ENCODE measurements at places on chromosomes 3 and 15. TPM values are rescaled to one million over a fixed set of nuclear protein-coding genes. Genes with fewer than 3 reads are reported as not detected.
A peak's percentile ranks its signal among the peaks of the same experiment; 100 is the strongest.

The EIF4G1 gene
- total RNA-seq, result 295 TPM

GRCh38 chr3:171687581-171687980 is 122.7 kb downstream of the PLD1 start:
- no peak for DNase-seq

DNA sequence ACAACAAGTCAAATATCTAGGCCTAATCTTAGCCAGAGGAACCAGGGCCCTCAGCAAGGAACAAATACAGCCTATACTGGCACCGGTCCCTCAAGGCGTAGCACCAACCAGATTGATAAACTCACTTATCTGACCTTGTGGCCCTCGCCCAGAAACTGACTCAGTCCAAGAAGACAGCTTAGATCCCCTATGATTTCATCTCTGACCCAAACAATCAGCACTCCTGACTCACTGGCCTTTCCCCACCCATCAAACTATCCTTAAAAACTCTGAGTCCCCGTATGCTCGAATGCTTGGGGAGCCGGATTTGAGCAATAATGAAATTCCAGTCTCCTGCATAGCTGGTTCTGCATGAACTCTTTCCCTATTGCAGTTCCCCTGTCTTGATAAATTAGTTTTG is 1.6 kb upstream of the SORD start:
- DNase-seq, result peak; percentile 37

GRCh38 chr3:88133711-88134263 is 16.0 kb upstream of the C3orf38 start:
- DNase-seq, result no peak

GRCh38 chr3:101095693-101096430 is 102.6 kb upstream of the ABI3BP start:
- DNase-seq, result no peak

DNA sequence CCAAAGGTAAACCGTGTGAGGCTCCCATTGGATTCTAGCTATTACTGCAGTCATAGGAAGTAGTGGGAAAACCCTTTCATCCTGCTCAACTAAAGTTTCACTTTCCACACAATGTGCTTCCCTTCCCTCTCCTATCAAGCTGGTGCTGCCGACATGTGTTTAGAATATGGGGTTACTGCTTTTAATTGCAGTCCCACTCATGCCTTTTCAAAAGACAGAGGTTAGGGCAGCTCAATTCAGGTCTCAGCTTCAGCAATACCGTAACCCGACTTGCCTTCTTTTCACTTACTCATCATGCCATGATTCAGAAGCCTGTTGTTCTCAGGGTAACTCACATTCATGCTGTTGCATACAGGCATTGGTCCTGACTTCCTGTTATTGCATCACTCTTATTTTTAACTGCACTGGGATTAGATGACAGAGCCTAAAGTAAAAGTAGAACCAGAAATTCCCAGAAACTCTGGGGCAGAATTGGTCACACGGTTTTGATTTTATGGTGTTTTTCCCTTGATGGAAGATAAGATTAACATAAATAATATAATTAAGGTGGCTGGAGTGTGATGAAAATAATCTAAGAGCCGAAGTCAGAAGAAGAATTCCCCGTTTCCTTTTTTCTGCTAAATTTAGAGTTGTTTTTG is 45.7 kb downstream of the C2CD4B start:
- no peak for DNase-seq

The RASSF1 gene
- total RNA-seq, result 52.2 TPM

The NTRK3 gene
- 24.6 TPM for total RNA-seq

DNA sequence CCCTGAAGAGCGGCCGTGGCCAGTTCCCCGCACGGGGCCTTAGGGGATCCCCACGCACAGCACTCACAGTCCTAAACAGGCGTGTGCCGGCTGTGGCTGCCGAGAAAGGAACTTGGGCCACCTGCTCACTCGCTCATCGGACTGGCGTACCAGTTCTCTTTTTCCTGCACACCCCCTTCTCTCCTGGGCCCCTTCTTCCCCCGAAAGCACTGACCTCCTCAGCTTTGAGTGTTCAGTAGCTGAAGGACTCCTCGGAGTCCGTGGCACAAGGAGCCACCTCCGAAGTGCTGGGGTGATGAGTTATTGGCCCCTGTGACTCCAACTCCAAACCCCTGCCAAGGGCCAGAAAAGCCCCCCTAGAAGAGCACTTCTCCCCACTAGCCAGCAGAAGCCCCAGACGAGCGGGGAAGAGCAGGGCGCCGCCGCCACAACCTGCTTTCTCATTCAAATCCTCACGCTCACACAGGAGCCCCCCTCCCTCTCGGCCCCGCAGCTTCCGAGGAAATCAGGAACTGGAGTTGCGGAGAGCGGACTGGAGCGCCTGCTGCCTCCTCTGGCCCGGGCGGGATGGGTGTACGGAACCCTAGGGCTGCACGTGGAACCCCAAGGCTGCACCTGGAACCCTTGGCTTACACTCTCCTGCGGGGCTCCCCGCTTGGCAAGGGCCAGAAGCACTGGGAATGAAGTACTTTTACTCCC is at the start of gene PLCH1:
Gene PLCH1, minus strand, starts transcription at position 446 of the 699 bp plus-strand sequence. CDS start 40,847 bp downstream, outside the sequence.
- peak; percentile 74 for DNase-seq

GRCh38 chr3:36989568-36989967 is 3.4 kb downstream of the EPM2AIP1 start:
- DNase-seq, result no peak

The DPH6 gene
- total RNA-seq, result 30.8 TPM

DNA sequence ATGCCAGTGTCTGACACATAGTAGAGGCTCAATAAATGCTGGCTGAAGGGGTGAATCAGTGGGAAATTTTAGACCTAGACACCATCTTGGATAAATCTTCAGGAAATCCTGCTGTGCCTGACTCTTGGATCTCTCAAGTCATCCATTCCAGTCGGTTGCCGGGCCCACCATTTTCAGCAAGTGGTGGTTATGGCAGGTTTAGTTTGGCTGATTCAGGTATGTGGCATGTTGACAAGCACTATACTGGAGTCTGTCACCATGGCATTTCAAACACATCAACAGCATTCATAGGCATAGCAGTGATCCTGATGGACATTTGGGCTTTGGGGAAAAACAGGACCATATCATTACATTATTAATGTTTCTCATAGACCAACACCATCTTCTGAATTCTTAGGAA is 25.7 kb upstream of the APH1B start:
- no peak for DNase-seq

The VGLL4 gene
- 209 TPM for total RNA-seq

The C3orf52 gene
- total RNA-seq, result 13.2 TPM

DNA sequence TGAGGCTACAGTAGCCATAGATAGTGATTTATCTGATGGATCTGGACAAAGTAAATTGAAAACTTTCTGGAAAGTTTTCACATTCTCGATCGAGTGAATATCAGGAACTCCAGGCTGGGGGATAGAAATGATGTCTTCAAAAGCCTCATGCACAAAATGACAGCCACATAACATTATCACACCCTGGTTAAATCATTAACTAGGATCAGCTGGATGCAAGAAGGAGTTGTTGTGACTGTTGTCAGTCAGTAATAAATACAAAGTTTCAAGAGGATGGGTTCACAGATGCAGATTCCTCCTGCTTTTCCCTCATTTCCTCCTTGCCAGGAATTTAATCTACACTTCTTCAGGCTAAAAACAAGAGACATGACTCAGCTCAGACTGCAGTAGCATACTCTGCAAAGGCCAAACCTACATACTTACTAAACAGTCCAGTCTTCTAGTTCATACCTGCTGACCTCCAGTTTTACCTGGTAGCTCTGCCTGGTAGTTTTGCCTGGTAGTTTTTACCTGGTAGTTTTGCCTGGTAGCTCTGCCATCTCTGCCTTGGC is 40.9 kb downstream of the C2CD4A start:
- no peak for DNase-seq

DNA sequence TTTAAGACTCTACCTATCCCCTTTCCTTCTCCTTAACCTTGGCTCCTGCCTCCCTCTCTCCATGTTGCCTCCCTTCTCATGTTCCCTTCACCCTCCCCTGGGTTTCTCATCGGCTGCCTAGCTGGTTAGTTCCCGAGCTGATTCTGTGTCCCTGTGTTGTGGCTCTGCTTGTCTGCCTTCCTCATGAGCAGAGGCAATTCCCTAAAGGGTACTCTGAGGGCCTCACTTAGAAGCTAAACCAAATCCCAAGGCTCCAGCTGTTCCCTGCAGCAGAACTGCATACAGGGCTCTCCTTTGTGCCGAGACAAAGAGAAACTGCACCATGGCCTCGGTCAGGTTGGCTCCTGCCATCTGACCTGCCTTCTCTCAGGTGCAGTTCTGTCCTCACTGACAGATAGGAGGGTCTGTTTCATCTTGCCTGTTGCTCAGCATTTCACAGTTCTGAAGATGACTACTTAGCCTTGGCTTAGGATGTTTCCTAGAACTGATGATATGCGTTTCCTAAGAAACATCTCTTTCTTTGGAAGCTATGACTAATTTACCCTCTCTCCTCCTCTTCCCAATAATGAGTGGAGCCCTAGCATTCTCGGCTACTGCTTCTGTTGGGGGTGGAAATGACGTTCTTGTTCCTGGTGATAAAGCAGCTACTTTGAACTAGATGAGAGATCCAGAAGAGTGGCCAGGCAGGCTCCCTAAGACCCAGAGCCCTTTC is 27.1 kb downstream of the DUOX1 start:
- no peak for DNase-seq

The GXYLT2 gene
- 27.8 TPM for total RNA-seq

The PLA1A gene
- total RNA-seq, result 0.87 TPM

DNA sequence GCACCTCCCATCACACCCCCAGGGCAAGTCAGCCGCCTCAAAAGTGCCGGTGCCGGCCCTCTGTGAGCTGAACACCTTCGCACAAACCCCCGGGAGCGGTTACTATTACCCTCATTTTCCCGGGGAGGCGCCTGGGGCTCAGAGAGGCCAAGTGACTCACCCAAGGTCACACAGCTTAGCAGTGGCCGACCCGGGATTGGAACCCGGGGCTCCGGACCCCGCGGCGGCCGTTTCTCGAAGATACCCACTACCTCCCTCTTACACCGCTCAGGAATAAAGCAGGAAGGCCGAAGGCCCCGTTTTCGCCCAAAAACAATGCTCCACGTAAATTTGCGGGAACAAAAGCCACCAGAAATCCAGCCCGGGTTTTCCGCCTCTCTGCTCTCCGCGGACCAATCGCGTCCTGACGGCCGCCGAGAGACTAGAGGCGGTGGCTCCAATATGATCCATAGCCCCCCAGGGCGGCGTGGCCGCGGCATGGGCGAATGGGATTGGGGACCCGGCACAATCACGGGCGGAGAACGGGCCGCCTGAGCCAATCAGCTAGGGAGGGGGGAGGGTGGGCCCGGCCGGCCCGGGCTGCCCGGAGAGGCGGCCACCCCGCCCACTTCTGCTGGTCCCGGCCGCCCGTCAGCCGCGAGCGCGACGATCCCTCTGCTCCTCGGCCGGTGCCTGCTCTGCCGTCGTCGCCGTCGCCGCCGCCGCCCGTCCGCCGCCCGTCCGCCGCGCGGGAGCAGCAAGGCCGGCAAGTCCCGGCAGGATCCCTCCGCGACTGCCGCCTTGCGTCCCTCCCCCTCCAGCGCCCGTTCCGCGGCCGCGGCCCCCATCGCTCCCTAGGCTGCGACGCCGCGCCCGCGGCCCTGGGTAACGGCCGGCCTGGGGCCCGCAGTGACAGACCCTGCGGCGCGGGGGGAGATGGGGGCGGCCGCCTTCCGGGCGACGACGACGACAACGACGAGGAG is 177.0 kb downstream of the OR4M2 start:
- peak; percentile 66 for DNase-seq

GRCh38 chr3:14143271-14144225 is 18.7 kb downstream of the TMEM43 start:
- DNase-seq, result no peak

The GPR149 gene
- 0.37 TPM for total RNA-seq

DNA sequence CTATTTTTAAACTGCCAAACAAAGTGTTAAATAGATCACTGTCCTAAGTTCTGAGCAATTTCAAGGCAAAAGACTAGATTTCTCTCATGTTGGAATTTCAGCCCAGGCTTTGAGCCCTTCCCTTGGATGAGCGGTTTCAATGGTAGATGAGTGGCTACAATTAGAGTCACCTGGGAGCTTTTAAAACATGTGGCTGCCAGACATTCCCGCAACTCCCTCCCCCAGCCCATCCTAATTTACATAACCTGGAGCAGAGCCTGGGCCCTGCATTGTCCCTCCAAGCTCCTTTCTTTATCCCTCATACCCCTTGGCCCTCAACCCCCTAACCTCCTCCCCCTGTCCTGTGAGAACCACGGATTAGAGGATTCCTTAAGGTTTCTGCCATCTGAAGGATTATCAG is 357.5 kb upstream of the UMPS start:
- no peak for DNase-seq

GRCh38 chr3:83122774-83123350 is 1361.4 kb upstream of the GBE1 start:
- no peak for DNase-seq

DNA sequence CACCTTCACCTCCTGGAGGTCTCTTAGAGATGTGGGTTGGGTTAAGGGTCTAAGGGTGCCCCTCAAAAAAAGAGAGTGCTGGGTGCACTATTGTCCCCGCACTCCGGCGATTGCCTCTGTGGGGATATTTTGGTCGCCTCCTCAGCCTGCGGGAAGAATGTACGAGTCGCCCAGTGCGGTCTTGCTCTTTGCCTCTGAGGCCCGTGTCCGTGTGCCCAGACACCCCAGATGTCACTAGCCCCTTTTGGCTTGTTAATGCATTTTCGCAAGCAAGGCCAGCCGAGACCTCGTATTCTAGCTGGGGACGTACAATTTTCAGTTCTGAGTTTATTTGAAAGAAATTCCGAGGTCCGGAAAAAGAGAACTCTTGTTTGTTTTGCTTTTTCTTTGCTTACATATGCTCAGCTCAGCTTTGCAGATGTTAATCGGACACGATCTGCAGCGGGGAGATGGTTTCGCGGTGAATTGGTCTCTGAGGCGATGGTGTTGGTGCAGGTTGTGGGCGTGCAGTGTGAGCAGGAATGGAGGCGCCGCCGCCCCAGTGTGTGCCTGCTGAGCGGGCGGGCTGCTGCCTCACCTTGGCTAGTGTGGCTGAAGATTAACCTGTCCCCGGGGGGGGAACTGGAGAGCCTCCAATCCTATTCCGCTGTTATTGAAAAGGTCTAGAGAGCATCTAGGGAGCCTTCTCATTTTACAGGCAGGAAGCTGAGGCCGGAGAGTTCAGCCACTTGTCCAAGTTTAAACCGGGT is 1.4 kb downstream of the ST6GAL1 start:
- DNase-seq, result peak; percentile 57

DNA sequence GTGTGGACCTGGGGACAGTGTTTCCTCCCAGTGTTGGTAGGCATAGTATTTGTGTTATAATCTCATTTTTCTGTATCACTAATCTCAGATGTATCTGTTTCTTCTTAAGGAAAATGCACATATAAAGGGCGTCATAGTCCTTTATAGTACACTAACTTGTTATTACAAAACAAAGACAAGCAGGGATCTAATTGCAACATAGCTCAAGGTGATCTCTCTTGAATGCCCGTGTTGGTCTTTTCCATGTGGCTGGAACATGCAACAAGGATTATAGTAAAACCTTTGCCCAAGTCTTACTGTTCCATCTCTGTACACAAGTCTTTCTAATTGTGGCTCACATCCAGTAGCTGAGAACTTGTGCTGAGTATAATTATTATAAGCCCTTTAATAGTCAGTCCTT is 3.5 kb upstream of the GPR87 start:
- DNase-seq, result no peak

GRCh38 chr3:48997102-48997635 is 7.1 kb downstream of the P4HTM start:
- no peak for DNase-seq
